ENCODE measurements at places on chromosomes 3 and 15.
A peak's percentile ranks its signal among the peaks of the same experiment; 100 is the strongest.

DNA sequence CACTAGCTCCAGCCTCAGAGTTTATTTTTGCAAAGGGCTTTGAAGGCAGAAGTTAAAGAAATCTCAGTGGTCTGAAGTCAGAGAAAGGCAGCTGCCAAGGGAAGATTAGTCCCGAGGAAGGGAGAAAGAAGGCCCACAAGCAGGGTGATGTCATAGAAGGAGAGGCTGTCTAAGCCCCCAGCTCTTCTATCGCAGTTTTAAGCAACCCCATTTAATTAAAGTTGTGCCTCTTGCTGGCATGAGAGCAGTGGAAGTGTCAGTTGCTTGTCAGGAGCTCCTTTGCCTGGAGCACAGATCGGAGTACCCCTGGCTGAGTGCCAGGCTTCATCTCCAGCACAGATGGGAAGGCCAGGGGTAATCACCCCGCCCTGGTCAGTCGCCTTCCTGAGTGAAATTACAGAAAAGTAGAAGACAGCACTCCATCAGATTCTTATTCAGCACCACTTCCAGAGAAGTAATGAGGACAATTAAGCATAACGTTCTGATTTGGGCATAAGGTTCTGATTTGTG, 530.7 kb downstream of the EPHB1 start:
- no peak for DNase-seq

DNA sequence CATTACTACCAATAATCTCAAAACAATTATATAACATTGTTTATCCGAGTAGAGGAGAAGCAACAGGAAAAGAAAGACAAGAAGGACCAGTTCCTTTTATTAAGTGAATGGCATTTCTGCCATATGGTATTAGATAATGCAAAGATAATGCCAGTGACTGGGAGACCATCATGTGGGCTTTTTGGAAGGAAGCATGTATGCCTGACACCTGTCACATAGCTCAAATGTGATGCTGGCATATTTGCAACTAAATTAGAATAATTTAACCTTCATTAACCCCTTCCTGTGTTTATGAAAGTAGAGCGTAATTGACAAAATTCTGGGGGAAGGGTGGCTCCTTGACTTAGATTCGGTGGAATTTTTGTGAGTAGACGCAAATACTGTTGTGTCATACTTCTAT, 733.0 kb downstream of the TUSC7 start:
- no peak for DNase-seq

GRCh38 chr3:44862226-44862637, 520 bp downstream of the TMEM42 start:
- no peak for DNase-seq

GRCh38 chr3:193305356-193305755, 64.3 kb downstream of the PLAAT1 start:
- no peak for DNase-seq

DNA sequence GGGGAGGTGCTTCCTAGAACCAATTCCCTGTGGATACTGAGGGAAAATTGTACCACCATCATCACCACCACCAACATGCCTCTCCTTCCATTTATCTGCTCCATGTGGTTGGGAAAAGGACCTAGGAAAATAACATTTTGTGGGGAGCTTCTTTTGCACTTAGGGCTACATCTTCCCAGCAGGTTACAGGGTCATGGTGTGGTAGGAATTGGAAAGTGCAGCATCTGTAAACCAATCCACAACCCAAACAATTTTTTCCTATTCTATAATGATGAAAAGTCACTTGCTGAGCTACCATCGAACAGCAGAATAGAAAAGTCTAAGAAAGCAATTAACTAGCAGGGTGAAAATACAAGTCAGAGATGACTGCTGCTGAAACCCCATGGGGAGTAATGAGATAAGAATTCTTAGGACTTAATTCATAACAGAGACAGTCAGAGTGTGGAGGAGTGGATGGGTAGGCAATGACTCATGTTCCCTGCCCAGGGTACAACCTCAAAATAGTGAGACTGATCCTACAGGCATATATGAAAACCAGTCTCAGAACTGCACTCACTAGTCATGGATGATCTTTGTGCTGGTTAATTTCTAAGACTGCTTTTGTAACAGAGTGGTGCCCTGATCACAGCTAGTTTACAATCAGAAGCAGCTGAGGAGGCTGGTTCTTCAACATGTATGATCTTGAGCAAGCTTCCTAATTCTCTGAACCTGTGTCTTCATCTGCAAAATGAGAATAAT, 38.1 kb upstream of the LEKR1 start:
- DNase-seq = no peak

DNA sequence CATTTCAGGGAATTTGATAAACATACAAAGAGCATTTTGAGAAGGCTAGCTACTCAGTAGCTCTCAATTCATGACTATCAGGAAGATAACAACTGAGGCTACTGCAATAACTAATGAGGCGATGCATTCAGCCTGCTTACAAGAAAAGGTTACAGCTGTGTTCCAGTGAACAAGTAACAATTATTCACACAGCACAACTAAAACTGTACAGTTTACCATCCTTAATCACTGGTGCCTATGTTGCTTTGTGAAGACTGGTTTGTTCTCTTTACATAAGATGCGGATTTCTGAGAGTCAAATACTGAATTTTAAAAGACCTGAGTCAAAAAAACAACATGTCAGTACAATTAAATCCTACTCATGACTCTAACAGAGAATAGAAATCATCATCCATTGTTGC, 526.3 kb downstream of the OTOL1 start:
- DNase-seq = no peak

DNA sequence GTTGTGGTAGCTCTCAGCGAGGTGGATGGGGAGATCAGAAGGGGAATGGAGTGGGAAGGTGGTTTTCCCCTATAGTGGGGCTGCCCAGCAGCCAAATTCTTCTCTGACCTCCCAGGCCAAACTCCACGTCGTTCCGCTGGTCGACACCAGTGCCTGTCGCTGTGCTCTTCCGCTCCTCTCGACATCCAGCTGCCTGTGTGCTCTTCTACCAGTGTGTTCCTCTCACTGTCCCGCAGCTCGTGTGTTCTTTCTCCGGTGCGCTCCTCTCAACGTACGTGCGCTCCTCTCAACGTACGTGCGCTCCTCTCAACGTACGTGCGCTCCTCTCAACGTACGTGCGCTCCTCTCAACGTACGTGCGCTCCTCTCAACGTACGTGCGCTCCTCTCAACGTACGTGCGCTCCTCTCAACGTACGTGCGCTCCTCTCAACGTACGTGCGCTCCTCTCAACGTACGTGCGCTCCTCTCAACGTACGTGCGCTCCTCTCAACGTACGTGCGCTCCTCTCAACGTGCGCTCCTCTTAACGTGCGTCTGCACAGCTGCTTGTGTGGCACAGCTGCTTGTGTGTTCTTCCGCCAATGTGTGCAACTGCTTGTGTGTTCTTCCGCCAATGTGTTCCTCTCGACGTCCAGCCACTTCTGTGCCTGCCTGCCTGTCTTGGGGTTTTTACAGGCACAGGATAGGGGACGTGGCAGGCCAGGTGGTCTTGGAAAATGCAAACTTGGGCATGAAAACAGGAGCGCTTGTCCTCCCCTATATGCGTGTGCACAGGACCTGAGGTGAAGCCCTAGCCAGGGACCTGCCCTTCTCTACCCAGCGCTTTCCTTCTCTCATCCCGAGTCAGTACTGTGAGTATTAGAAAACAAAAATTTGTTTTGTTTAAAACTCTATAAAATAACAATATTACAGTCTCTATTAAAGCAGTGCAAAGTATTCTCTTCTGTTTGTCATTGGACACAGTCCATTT, 991.1 kb downstream of the GBE1 start:
- no peak for DNase-seq

DNA sequence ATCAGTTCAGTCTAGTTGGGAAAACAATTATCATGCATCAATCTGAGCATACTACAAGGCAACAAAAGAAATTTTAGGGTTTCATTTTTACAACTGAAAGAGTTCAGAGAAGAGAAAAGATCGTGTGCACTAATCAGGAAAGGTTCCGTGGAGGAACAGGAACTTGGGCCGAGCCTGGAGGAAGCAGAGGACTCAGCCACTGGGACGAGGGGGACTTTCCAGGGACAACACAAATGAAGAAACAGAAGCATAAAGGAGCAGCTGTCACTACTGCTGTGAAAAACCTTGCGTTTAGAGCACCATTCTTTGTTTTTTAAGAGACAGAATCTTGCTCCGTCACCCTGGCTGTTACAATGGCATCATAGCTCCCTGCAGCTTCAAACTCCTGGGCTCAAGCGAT, 60.5 kb downstream of the MYO1E start:
- DNase-seq = no peak

DNA sequence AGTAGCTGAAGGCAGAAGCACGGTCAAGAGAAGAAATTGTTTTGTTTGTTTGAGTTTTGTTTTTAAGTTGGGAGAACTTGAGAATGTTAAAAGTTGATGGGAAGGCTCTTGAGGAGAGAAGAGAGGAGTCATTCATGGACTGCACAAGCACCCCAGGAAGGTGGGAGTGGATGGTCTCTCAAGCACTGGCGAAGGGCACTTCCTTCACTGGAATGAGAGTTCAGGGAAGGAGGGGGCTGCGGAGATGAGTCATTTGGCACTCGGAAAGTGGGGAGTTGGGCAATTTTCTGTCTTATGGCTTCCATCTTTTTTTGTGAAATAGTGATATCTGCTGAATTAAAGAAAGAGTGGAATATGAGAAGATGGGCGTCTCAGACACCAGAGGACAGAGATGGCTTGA, 66.0 kb downstream of the ATP13A4 start:
- no peak for DNase-seq

GRCh38 chr15:41886741-41887140, 7.1 kb downstream of the SPTBN5 start:
- no peak for DNase-seq

DNA sequence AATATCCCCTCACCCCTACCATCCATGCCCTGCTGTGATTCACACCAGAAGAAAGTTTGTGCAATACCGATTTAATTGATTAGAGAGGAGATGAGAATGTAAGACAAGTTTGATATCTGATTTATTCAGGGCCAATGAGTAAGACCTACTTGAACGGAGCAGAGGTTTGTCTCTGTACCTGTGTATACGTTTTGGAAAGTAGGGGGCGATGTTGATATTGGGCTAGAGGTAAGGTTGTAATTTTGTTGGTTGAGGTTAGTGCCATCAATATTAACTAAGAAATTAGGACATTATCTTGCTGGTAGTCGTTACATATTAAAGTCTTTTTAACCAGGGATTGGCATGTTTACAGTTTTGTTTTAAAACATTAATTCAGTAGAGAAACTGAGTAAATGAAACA, 20.5 kb downstream of the EAF2 start:
- DNase-seq = no peak

GRCh38 chr3:25902586-25902985, 112.7 kb downstream of the OXSM start:
- DNase-seq = no peak

- DNase-seq = no peak
Measured at GRCh38 chr15:82851981-82852511, 42.6 kb downstream of the WHAMM start.

DNA sequence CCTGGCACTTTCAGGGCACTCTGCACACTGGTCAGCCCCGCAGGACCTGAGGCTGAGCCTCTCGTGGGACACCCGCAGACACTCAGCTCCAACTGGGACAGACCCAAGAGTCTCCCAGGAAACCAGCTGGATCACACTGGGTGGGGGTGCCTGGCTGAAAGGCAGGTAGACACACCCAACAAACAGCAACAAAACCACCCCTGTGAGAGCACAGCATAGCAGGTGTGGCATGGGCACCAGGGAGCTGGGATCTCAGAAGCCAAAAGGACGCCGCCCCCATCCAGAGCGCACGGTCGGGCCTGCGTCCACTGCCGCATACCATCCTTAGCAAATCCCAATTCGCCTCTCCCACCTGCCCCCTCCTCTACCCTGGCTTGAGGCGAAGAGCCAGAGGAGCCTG, 154.2 kb upstream of the LINGO1 start:
- no peak for DNase-seq

GRCh38 chr15:70243686-70244540, 146.2 kb upstream of the TLE3 start:
- no peak for DNase-seq

DNA sequence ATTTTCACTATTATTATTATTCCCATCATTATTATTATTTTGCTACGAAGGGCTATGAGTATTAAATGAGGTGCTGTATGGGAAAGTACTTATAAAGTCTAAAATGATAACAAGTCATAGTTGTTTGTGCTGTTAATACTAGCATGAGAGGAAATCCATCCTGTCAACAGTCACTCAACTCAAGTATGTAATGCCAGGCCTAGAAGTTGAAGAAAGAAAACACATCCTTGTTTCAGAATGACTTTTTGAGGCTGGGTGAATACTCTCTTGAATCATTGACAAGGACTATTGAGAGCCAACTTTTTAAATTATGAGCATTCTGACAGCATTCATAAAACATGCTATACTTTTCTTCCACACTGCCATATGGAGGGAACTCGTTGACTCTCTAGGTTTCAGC, 60.9 kb upstream of the ATP13A5 start:
- DNase-seq = no peak

- peak; percentile 8 for DNase-seq
Measured at GRCh38 chr15:73851689-73852088, 21.7 kb upstream of the TBC1D21 start.

GRCh38 chr15:92906563-92907081, 6.5 kb downstream of the CHD2 start:
- DNase-seq = no peak

GRCh38 chr15:85592148-85592547, 202.6 kb downstream of the KLHL25 start:
- no peak for DNase-seq

- no peak for DNase-seq
Measured at GRCh38 chr3:105606016-105606415, 239.3 kb downstream of the ALCAM start.

GRCh38 chr15:77446840-77447390, 26.2 kb downstream of the HMG20A start:
- no peak for DNase-seq

DNA sequence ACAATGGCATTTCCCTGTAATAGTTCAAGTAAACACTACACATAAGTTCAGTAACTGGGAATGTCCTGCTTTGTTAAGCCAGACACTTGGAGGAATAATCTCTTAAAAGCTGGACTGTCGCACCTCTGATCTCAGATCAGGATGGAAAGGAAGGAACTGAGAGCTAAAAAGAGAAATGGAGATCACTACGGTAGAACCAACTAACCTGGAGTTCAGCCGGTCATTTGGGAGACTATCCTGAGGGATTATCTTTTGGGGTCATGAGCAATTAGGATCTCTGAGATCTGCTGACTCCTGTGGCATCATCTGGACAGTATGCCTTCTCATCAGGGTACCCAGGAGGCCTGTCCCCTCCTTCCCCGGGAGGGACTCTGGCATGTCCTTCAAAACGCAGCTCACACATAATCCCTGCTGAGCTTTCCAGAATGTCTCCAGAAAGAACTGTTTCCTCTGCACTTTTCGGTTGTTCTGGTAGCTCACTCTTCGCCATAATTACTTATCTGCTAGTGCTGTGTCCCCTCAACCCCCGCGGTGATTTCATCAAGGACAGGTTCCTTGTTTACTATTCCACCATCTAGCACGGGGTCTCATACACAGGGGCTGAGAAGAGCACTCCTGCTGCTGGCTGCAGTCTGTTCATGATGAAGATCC, 115.6 kb downstream of the SENP2 start:
- no peak for DNase-seq

- DNase-seq = no peak
Measured at GRCh38 chr3:75254685-75255084, 409.4 kb upstream of the FRG2C start.

- DNase-seq = no peak
Measured at GRCh38 chr3:140122183-140122582, 187.2 kb downstream of the CLSTN2 start.
